Stimulated activated CD4-positive, alpha-beta T cell treated with anti-CD3 and anti-CD28 coated beads, Interleukin-12 subunit alpha, Interleukin-12 subunit beta, amount 100 ng/mL, for 48 hours (primary cell): ENCODE measurements at places on chromosomes 13 and 19.

DNA sequence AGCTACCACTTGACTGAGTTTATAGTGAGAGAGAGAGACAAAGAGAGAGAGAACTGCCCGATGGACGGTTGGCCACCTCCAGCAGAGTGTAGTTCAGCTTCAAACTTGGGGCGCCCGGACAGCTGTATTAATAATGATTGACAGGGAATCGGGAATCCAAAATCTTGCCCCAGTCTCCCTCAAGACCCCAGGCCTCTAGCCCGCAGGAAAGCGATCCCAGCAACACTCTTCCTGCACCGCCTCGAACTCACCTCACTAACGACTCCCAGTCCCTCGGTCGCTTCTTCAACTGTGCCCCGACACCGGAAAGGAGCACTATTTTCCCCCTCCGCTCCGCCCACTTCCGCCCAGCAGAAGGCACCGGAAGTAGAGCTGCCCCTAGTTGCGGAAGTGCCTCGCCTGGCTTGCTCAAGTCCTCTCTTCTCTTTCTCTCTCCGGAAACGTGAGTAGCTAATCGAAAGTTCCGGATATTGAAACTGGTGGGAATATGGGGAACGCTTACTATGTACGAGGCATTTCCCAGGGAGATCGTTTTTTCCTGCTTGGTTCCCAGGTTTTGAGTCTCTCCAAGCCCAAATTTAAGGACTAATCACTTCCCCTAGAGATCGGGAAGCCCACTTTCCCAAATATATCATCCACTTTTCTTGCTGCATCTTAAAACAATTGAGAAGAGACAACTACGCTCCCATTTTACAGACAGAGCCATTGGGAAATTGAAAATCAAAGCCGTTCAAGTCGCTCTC, at the start of gene NOSIP:
TSS of gene NOSIP (minus strand) at position 293 of the 743 bp plus-strand sequence. CDS start 19,865 bp downstream, outside the sequence.
- DNase-seq, result peak; percentile 94

DNA sequence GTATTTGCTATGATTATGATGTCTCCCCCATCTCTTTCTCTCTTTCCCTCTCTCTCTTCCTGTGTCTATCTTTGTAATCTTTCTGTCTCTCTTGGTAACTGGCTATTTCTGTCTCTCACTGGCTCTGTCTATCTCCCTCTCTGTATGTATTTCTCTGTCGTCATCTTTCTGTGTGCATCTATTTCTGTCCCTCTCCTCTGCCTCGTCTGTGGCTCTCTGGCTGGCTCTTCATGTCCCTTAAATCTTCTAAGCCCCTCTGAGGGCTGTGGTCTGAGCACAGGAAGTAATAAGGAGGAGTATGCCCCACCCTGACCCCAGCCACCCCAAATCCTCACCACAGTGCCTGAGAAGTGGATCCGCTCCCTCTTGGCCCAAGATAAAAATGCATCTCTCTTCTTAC, 104.4 kb downstream of the DNAJC15 start:
- no peak for DNase-seq

- DNase-seq, result no peak
Measured at GRCh38 chr19:4705413-4706131, 18.1 kb downstream of the DPP9 start.

DNA sequence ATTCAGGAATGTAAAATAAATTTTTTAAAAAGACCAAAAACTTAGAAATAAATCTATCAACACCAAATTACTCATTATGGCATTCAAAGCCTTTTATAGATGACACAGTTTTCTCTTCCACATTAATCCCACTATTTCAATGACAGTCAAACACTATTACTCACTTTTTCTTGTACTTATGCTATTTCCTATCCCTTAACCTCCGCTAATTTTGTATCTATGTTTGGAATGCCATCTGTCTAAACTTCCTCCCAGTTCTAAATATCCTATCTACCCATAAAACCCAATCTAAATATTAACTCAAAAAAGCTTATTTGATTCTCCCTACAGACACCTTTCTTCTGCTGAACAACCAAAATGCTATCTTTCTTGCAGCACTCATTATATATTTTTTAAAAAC, 203.5 kb downstream of the ENOX1 start:
- DNase-seq, result no peak

DNA sequence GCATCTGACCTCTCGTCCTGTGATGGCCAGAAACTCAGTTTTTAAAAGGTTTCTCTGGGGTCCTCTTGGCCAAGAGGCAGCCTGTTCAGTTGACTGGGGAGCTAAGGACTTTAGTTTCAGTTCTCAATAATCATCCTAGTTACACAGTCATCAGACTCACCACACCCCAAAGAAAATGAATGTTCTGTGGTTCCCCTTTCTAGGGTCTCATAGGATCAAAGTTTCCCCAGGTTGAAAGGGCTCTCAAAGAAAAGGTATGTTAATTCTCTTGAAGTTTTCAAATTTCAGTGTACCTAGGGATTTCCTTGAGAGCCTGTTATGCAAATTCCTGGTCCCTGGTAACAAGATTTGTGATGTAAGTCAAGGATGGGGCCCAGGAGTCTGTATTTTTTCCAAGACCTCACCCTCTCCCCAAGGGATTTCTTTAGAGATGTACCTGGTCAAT, 94.9 kb downstream of the FAM216B start:
- DNase-seq, result no peak

DNA sequence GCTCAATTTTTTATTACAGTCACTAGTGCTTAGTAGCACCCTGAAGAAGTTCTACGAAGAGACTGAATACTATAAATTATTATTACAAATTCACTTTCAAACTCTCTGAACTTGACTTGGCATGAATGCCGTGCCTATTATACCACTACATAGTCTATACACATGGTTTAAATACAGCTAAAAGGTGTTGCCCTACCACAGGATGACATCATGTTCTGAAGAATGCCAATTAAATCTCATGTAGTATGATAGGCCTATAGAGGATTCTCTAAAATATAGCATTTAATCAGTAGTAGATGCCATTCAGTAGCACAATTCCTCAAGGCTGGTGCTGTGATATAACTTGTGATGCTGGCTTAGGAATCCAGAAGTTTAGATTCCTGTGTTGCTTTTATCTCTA, 16.7 kb upstream of the POSTN start:
- DNase-seq, result no peak

DNA sequence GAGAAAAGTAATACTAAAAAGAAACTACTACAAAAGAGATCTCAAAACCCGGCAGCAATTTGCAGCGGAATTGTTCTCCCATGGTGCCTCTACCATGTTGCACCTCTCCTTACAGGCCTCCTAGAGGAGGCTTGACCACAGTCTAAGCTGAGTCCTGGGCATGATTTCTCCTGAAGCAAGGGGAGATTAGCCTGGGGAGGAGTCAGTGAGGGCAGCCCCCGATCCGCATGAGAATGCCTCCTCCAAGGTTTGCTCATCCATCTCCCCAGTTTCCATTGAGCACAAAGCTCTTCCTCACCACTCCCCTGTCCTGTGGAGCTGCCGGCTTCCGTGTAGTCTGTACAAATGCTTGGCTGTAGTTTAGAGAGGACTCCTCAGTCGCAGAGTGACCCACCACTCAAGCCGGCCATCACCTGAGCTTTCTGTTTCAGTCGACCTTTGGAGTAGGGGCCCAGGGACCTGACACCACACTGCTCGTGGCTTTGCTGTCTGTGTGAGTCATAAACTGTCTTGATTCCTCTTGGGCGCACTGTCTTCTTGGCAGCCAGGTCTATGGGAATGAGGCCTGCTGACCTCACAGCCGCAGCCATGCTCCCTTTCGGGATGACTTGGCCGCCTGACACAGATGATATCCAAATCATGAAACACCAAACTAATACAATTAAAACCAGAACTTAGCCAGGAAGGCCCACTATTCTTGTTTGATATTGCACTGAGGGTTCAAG, 72.3 kb downstream of the C1QTNF9 start:
- DNase-seq, result no peak

DNA sequence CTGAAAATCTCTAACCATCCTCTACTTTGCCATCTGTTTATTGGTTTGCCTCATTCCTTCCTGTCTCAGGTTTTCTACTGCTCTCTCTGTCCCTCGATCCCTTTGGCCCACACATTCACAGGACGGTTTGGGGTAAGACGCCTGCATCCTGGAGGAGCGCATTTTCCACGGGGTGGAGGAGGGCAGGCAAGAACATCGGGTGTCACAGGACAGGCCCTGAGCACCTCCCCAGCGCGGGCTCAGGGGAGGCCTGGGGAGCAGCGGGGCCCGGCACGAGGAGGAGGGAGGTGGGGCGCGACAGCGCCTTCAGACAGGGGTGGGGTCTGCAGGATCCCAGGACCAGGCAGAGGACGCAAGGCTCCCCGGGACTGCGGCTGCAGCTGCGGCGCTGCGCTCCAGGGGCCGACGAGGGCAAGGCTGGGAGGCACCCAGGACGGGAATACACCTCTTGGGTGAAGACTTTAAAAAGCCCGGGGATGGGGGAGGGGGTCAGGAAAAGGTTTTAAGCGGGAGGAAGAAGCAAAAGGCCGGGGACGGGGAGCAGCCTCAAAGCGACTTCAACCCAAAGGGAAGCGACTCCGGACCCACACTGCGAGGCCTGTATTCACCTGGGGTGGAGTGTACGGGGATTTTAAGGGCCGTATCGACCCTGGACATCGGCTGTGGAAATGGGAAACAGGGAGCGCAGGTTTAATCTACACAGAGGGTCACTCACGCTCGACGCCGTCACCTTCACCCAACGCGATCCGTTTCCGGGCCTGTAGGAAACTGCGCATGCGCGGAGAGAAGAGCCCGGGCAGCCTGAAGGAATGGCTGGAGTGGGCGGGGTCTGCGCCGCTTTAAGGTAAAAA, at the start of gene ZNF415:
TSS of gene ZNF415 (minus strand) at position 770 of the 851 bp plus-strand sequence. CDS start 10,234 bp downstream, outside the sequence.
- DNase-seq, result peak; percentile 11

DNA sequence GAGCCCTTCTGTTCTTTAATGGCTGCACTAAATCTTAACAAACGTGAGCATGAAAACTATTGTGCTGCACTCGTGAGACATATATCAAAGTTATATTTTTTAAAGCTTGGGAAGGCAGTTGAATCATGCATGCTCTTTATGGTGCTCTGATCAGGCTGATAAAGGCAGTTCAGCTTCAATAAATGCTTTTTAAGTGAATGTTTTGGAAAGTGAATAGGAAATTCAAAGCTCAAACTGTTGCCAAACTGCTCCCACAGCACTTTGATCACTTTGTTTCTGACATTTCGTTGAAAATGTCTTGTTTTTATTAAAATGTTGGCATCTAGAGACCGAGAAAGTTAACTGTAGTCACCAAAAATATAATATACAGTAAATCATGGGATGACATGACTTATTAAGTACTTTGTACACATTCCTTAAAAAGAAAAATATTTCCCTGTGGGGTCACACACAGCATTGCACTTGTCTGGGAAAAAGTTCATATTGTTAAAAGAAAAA, 625.7 kb upstream of the PCDH9 start:
- no peak for DNase-seq

DNA sequence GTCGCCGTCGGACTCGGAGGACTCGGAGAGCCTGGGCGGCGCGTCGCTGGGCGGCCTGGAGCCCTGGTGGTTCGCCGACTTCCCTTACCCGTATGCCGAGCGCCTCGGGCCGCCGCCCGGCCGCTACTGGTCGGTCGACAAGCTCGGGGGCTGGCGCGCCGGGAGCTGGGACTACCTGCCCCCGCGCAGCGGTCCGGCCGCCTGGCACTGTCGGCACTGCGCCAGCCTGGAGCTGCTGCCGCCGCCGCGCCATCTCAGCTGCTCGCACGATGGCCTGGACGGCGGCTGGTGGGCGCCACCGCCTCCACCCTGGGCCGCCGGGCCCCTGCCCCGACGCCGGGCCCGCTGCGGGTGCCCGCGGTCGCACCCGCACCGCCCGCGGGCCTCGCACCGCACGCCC, 2.5 kb upstream of the GRWD1 start:
- no peak for DNase-seq

DNA sequence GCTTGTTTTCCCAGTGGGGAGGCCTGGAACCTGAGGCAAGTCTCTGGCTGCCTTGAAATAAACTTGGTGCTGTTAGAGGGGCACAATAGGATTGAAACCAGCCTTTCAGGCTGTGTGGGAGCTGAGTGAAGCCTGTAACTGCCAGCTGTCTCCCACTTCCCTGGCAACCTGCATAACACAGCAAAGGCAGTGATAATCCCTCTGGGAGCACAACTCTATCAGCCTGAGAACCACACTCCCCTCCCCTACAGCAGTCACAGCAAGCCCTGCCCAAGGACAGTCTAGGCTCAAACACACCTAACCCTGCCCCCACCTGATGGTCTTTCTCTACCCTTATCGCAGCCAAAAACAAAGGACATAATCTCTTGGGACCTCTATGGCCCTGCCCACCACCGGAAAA, 683.8 kb upstream of the ATXN8OS start:
- DNase-seq, result no peak

DNA sequence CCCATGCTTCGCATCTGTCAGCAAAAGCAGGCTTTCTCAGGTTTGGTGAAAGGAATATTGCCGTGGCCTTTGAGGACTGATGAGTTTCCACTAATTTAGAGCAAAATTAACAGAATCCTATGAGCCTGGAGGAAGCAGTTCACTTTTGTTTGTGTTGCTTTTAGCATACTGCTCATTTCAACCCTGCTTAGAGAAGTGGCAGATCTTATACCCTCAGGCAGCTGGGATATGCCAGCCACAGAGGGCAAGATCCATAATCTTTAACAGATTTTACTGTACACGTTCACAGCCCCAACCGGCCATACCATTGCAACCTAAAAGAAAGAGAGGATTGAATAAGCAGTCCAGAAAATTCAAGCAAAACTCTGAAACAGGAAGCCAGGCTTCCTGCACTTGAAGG, 60.5 kb downstream of the COL4A2 start:
- DNase-seq, result no peak

DNA sequence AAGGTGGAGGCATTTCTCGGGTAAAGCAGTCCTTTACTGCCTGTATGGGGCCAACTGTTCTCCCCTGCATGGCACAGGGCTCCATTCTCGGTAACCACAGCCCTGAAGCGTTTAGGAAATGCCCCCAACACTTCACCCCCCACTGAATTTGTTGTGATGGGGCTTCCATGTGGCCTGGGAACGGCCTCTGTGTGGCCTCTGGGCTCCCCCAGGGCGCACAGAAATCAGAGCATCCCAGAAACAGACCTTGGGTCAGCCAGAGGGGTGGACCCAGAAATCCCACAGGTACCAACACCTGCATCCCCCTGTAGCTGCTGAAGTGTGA, 153.7 kb upstream of the VSTM2B start:
- DNase-seq, result no peak

GRCh38 chr19:32977280-32977679, 5.2 kb downstream of the FAAP24 start:
- no peak for DNase-seq

- no peak for DNase-seq
Measured at GRCh38 chr19:2064395-2064787, 13.3 kb upstream of the MKNK2 start.
